ENCODE measurements at places on chromosomes 7 and 10.

DNA sequence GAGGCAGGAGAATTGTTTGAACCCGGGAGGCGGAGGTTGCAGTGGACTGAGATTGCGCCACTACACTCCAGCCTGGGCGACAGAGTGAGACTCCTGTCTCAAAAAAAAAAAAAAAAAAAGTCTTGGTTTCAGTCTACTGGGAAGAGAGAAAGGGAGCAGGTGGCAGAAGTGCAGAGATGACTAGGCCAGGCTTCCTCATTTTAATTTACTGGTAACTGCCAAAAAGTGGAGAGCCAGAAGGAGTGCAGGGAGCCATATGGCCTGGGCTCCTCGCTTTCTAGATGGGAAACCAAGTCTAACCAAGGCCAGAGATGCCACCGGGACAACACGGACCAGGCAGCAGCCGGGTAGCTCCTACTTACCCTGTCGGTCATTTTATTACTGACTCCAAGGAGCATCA, 12.2 kb downstream of the SEPHS1 start:
- no peak for DNase-seq

GRCh38 chr10:119701861-119702260, 24.0 kb upstream of the INPP5F start:
- no peak for DNase-seq

- DNase-seq, result no peak
Observed at GRCh38 chr7:32224276-32224675, 154.1 kb upstream of the PDE1C start.

GRCh38 chr7:121393005-121393366, 3.1 kb downstream of the FAM3C start:
- no peak for DNase-seq

DNA sequence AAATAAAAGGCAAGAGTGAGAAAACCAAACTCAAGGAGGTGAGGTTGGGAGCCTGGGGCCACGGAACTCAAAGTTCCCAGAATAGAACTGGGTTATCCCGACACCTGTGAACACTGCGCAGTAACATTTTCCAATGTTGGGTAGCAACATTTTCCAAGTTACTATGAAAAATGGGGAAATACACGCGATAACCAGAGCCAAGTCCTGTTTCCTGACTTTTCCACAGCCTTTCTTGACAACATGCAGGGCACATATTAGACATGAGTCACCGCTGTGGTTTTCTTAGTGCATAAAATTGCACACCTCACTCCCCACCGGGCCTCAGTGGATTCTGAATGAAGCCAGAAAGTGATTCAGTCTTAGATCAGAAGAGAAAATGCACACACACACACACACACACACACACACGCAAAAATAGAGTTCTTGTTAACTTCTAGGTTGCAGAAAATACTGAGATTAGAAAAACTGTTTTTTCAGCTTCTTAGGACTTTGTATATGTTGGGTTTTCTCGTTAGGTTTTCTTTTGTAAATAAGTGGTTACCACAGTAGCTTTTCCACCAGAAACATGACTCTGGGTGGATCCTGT, 70.0 kb downstream of the CAMK1D start:
- DNase-seq, result peak; percentile 84

- DNase-seq, result no peak
Observed at GRCh38 chr7:2518737-2519118, 846 bp upstream of the LFNG start.

DNA sequence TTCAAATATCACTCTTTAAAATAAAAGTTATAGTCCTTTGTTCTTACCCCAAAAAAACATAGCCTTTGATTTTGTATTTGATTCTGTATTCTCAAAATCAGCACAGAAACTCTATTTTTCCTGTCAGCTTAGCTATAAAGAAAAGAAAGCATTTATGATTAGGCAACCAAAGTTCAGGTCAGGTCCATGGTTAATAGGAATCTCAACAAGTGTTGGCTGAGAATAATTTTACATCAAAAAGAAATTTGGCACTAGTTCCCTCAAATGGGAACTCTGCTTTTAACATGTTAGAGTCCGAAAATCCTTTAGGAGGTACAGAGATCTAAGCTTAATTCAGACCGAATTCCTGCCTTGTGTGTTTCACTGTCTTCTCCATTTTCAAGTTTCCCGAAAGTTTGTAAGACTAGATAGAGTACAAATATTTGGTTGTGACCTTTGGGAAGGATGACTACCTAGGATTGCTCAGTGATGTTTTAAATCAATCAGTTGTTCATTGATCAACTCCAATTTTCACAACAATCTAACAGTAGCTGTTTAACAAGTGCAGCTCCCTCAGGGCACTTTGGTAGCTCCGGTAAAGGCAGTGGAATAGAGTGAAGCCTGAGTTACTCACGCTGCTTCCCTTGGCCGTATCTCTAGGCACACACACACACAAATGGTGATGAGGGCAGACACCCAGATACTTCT, 8.8 kb upstream of the ENO4 start:
- no peak for DNase-seq

- DNase-seq, result no peak
Observed at GRCh38 chr10:52639652-52640051, 132.9 kb downstream of the MBL2 start.

DNA sequence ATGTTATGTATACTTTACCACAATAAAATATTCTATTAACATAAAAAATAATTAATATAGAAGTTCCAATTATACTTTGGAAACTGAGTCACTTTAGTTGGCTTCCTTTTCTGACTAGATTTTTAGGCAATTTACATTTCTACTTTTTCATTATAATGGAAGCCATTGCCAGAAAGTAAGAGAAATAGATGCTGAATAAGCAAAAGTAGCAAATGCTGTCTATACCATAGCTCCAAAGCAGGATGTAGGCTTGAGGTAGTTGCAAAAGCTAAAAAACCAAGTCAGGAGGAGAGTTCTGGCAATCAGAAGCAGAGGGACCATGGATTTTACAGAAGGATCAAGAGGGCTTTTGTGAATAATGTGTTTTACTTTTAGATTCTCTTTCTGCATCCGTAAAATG, 262.4 kb upstream of the TMEM229A start:
- DNase-seq, result no peak

DNA sequence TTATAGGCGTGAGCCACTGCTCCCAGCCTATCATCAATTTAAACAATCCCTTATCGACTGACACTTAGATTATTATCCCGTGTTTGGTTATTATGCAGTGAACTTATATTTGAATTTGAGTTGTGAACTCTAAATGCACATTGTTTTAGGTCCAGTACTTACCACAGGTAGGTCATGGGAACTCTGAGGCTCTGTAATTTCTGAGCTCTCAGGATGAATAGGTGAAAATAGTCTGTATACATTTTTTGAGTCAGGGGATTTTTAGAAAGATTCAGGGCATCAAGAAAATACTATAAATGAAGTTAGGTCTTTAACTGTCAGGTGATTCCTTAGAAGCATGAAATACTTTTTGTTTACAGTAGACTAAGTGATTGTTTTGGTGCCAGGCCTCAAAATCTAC, 8.8 kb downstream of the CCDC136 start:
- DNase-seq, result no peak

DNA sequence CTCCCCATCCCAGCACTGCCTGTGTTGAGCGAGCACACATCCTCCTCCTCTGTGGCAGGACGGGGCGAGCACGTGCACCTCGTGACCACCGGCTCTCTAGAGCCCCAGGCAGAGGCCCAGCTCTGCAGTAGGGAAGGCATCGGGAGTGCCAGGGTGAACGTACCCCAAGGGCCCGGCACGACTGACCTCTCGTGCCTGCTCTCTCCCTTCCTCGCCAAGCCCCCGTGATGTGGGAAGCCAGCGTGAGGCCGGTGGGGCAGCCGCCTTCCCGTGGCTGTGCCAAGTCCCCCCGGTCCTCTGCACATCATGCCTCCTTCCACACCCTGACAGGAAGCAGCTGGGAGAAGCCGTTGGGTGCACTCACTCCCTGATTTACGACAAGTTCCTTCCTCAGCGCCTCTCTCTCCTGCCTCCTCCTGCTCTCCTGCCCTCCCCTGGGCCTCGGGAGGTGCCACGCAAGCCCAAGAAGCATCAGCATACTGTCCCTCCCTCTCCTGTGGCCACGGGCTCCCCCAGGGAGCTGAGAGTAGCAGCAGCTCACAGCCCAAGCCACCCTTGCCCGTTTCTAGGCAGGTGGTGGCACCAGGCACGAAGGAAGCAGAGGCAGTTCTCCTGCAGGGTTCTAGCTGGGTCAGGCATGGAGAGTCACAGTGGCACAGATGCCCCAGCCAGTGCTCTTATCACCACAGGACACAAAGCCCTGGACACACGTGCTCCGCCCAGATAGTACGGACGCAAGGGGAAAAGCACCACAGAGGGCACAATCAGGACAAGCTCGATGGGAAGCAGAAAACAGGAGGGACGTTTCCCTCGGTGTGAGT, 47.0 kb downstream of the AMZ1 start:
- DNase-seq, result no peak

DNA sequence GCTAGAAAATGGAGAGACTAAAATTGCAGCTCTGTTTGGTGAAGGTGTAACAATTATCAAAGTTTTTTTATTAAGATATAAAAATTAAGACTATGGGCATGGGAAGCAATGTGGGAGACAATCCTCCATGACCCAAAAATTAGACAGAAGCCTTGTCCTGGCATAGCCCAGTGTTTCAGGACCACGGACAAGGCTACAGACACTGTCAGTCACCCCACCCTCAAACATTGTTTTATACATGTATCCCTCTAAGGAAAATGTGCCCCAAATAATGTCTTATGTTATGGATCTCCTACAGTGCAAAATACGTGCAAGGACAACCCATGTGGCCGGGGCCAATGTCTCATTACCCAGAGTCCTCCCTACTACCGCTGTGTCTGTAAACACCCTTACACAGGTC, 24.0 kb downstream of the HABP2 start:
- no peak for DNase-seq

DNA sequence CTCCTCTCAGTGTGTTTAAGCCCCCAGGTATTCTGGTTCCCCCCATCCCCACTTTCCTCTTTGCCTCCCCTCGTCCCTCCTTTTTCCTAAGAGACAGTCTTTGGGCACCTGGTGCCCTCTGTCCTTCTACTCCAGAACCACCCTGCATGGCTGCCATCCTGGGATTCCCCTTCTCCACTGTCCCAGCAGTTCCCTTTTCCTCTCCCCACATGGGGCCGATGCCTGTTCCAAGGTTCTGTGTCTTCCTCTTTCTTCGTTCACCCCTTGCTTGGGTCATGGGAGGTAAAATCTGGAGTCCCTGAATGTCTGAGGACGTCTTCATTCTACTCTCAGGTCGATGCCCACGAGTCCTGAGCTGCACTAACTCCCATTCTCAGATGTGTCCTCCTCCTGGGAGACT, 120.8 kb downstream of the TAX1BP1 start:
- no peak for DNase-seq
